ENCODE measurements at places on chromosomes 5 and 9.
A peak's percentile ranks its signal among the peaks of the same experiment; 100 is the strongest.

DNA sequence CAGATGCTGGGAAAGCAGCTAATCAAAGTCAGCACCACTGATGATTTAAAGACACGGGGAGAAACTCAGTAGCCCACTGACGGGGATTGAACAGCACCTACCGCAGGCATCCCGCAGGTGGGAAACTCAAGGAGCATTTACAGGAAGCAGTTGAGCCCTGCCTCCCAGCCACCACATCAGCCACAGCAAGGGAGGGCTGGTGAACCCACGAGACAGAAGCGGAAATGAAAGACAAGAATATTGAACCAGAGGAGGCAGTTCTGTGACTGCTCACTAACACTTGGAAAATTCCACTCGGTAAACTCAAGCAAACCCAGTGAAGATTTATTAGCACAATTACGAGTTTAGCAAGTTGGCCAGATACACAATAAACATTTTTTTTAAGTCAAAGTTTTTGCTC is 10.6 kb upstream of the FAM163B start:
- DNase-seq, result no peak

DNA sequence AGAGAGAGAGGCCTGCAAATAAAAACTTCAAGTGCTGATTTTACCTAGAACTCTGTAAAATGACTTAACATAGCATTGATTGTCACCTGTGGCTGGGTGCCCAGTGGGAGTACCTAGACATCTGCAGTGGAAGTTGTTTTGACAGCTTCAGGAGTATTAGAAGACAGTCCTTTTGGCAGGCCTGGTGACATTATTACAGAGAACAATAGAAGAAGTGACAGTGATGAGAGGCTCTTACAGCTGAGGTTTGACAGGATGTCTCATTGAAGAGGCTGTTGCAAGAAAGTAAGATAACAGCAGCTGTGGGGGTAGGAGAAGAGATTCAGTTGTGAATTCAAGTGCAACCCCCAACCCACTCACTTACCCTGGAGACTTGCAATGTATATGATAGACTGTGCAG is 27.9 kb upstream of the MUSK start:
- no peak for DNase-seq

GRCh38 chr5:2802693-2803365 is 51.4 kb upstream of the IRX2 start:
- DNase-seq, result no peak

GRCh38 chr5:11027660-11028059 is 266.6 kb upstream of the DAP start:
- DNase-seq, result no peak

DNA sequence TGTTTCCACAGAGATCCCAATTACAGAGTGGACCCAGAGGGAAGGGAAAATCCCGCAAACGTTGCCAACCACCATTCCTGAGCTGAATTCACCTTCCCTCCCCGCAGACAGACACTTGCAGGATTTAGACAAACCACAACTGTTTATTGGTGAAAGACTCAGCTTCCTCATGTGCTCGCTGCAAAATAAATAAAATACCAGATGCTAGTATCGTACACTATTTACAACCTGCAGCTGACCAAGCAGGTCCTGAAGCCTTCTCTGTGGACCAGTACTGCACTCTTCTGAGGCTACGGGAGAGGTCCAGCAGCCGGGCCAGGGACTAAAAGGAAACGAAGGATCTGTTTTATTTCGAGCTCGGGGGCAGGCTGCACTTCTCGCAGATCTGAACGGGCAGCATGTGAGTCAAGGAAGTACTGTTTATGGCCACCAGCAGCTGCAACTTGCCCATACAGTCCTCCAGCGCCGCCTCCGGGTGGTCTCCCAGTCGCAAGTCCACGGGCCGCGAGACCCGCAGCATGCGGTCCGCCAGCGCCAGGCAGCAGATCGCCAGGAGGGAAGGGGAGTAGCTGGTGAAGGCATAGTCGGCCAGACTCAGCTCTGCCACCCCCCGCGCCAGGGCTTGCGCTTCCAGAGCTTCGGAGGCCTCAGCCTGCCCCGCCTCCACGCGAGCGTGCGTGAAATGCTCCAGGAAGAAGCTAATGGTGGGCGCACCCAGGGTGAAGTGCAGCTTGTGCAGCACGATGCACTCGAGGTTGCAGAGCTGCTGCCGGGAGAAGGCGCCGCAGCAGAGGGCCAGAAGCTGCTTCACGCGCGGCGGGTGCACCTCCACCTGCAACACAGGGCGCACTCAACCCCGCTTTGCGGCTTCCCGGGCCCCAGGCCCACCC is 2.1 kb downstream of the CCNO start:
- no peak for DNase-seq

GRCh38 chr5:151195622-151196021 is 28.3 kb downstream of the CCDC69 start:
- DNase-seq, result no peak

DNA sequence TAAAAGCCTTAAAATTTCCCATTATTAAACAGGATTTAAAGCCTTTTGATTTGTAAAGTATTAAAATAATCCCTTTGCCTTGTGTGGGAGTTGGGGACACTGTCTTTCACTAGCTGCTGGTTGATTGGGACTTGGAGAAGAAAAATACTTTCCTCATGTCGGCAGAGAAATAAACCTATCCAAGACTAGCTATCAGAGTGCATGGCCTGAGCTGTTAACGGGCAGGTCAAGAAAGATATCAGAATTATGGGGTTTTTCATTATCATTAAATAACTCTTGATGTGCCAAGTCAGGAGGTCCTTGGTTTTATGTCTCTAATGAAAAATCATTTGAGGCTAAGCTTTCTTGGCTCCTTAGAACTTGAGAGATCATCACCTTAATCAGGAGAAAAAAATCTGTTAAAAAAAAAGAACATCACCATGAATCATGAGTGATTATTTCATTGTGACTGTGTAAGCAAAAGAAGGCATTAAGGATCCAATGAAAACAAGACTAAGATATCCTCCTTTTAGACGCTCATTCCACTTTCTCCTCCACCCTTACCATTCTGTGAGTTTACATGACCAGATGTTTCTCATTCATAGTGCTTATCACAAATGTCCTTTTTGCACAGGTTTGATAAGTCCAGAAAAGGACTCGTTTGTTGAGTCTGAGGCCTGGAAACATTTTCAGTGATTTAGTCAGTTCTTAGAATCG is 140.4 kb upstream of the EGFLAM start:
- no peak for DNase-seq

DNA sequence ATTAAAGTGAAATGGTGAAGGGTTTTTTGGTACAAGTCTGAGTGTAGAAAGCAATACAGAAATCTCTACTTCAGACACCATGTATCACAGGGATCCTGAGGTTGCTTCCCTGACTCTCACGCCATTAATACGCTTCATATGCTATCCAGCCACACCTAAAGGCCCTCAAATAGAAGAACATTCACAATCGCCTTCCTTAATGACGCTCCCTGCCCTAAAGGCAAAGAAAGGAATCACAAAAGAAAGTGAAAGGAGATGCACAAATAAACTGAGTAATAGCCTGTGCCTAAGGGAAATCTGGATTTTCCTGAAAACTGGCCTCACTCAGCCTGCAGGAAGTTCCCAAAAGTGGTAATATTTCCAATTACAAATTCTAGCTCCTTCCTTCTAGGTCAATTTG is 1002.7 kb upstream of the DMAC1 start:
- DNase-seq, result no peak

GRCh38 chr9:125960626-125961025 is 213.5 kb downstream of the PBX3 start:
- no peak for DNase-seq

GRCh38 chr5:168591302-168592013 is 12.3 kb upstream of the PANK3 start:
- DNase-seq, result no peak

DNA sequence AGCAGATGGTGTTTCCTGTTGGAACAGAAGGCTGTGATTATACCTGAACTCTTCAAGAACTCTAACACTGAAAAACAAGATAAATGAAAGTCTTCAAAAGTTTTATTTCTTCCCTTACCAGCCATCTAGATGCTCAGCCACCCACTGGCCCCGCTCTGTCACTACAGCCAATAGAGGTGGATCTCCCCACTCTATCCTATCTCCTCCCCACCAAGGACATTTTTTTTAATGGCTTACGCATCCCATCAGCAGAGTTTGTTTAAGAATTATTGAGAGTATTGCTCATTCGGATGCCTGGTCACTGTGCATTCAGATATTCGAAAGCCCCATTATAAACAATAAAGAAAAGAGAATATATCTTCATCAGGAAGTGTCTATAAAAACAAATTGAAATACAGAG is 159.4 kb downstream of the RASEF start:
- DNase-seq, result peak; percentile 48

DNA sequence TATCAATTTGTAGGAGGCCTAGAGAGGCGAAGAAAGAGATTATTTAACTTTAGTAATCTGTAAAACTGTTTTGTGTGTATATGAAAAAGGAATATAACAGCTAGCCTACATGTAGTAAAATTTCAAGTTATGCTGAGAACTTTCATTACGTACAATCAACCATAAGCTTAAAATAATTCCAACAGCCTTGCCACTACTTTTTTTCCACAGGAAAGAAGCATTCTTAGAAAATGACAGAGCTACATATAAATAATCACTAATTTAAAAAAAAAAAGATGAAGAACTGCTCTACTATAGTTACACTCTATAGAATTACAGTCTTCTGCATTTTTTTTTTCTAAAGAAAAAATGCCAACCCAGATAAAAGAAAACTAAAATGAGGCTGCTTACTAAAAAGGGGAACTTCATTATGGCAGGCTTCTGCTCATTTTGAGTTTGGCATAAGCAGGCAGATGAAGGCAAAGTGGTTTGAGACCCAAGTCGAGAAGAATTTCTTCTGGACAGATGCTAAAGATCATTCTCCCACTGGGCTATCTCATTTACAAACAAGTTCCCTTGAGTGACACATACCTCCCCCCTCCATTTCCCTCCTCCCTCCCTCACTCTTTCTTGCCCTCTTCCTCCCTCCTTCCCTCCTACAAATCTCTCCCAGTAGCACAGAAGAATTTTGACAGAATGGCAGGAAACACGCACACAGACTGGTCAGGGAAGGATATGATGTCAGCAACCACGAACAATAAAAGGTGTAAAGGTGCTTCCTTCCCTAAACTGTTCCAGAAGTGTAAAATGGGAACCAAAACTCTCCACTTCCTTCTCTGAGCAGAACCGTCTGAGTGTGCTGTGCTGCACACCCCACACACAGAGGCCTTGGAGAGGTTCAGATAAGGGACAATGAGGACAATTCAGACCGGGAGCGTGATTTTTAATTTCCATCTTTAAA is 56.1 kb downstream of the MEF2C start:
- DNase-seq, result no peak

DNA sequence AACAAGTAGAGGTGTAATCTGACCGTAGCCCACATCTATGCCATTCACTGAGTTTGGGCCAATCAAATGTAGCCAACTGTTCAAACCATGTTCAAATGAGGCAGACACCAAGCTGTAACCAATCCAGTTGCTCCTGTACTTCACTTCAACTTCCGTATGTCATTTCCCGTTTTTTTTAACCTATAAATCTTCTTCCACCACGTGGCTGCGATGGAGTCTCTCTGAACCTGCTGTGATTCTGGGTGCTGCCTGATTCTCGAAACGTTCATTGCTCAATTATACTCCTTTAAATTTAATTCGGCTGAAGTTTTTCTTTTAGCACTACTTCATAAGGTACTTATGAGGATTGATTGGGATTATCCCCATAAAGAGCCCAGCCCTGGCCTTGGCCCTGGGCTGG is 179.7 kb downstream of the PIK3R1 start:
- no peak for DNase-seq

- no peak for DNase-seq
Observed at GRCh38 chr5:167936022-167936421, 355.4 kb upstream of the WWC1 start.

All from NCI-H2227 treated with DMSO at 0.1 percent for 48 hours (cell line).